ENCODE measurements at places on chromosomes 1 and 21.

DNA sequence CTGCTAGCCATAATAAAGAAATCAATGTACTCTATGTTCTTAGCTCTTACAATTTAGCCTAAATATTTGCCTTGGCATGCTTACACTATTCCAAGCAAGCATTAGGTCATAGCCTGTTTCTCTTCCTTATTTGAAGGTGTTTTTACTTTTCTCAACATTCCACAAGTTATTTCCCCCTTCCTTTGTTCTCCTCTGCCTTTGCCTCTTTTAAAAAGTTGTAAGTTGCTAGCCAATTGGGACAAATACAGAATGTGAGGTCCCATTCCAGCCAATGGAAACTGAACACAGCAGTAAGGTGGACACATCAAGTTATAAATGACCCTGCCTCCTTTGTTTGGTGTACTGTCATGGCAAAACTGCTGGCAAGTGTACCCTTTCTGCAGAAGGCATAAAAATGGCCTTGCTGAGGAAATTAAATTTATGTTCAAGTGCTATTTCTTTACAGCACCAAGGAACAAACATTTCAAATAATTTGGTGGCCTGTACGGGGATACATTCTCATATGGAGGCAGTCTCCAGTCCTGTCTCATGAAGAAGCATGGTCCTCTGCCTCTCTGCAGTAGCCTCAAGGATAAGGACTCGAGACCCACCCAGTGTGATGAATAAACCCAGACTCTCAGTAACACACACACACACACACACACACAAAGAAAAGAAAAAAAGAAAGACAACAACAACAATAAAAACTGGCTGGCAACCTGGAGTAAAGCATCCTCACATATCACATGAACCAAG lies 28.8 kb upstream of the FMO1 start:
- DNase-seq, result no peak

DNA sequence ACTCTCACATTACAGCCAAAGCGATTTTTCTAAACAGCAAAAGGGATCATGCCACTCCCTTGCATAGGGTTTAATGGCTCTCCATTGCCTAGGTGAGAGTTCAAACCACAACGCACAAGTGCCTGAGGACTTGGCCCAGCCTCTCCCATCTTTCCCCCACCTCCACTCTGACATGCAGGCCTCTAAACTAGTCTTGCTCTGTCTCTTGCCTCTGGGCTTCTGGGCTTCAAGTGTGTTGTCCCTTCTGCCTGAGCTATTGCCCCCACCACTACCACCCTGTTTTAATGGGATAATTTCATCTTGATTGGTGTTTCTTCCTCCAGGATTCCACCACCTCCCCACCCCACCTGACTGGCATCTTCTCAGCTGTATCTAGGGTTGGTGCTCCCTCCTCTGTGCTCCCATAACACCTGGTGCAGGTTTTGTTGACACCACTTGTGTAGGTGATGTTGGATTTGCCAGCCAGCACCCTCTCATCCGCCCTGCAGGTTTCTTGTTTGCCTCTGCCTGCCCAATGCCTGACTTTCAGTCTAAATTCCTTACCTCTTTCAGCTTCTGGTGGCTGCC lies 2.7 kb upstream of the ZBTB21 start:
- DNase-seq, result no peak

DNA sequence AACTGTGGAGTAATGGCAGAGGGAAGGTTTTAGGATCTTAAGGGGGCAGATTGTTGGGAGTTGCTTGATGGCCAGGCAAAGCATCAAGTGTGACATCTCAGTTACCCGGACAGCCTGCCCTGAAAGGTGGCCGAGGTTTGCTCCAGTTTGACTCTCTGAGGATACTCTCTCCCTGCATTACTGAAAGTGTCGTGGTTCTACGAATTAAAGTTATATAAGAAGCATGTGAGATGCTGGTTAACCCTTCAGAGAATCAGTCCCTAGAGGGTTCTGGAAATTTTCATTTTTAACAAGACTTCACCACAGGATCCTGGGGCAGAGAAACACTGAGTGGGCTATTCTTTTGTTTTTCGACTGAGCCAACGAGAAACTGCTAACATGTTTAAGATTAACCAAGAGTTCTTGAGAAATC lies 689 bp upstream of the ZNF644 start:
- no peak for DNase-seq

- no peak for DNase-seq
Observed at GRCh38 chr21:43767984-43768867, 7.9 kb downstream of the CSTB start.

DNA sequence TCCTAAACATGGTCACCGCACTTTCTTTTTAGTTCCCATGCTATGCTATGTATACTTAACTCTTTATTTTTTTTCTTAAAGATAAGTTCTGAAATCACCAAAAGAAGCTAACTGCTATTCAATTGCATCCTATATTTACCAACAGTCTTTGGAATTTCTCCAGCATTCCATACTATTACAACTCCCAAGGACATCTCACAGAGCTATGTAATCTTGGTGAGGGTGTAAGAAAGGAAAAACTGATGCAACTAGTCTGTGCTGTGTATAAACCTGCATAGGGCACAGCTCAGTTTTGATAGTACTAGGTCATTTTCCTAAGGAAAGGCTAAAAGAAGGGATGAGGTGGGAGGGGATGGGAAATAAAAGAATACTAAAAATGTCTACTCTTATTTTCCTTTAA lies 78.0 kb downstream of the PTPN14 start:
- no peak for DNase-seq

DNA sequence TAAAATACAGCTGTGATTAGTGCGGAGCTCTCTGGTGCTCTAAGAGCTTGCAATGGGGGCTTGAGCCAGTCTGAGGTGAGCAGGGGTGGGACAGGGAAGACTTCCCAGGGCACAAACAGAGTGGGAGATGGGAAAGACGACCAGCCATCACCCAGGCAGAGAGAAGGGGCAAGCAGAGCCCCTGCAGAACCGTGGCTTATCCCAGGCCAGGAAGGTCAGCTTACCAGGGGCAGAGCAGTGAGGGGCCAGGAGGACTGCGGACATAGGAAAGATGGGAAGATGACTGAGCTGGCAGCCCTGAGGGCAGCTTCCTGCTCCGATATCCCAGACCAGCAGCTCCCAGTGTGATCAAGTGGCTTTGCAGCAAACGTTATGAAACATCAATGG lies 55.4 kb upstream of the IFFO2 start:
- DNase-seq, result no peak

- no peak for DNase-seq
Observed at GRCh38 chr1:192792628-192793027, 16.2 kb upstream of the RGS2 start.

DNA sequence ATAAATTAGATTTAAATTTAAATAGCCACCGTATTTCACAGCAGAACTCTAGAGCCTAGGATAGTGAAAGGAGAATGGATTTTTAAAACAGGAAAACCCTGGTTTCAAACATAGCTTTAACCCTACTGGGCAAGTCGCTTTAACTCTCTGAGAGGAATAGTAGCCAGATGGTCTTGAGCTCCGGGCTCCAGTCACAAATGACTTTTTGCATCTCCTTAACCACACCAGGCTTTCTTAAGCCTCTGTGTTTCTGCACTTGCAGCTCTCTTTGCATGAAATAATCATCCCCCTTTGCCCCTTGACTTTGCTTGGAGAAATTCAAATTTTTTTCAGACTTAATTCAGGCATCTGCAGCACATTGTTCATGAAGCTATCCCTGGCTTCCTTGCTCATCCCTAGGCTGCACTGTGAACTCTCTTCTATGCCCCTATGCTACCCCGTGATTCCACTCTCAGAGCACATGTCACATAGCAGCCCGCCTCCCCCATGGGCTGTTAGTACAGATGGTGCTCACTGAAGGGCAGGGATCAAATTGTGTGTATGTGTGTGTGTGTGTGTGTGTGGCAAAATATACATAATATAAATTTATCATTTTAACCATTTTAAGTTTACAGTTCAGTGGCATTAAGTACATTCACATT lies 68.8 kb upstream of the DAB1 start:
- DNase-seq, result no peak

GRCh38 chr1:33502726-33503125 lies 30.3 kb downstream of the ZSCAN20 start:
- no peak for DNase-seq

DNA sequence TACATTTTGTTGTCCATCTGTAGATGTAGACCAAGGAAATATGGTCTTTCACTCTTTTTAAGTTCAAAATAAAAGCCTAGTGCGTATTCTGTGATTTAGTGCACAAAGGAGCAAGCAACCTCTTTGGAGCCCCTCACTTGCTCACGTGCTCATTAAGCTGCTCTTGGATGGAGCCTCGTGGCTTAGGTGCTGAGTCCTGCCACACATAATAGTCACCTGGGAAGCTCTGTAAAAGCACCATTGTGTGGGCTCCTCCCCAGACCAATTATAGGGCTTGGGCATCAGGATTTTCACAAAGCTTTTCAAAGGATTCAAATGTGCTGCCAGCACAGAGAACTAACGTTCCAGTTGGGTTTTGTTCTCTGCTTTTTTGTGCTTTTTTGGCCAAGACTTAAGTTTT lies 85.0 kb downstream of the PCP4 start:
- peak; percentile 22 for DNase-seq

- DNase-seq, result no peak
Observed at GRCh38 chr1:36411674-36412648, 14.3 kb upstream of the LSM10 start.

GRCh38 chr1:109864930-109865612 lies 45.6 kb upstream of the CSF1 start:
- no peak for DNase-seq

All from NCI-H345 (cell line).